Occipital lobe (tissue), 3 donors: ENCODE measurements at places on chromosomes 13 and 19. TPM values are rescaled to one million over a fixed set of nuclear protein-coding genes. Genes with fewer than 3 reads are reported as not detected.
A peak's percentile ranks its signal among the peaks of the same experiment; 100 is the strongest.

- DNase-seq, result peak; percentile 21
These were observed 91.4 kb upstream of the CACNA1A start for GRCh38 chr19:13597640-13598039.

COL4A1 gene
- total RNA-seq, result 67.8 TPM

GRCh38 chr19:45766869-45767346 is 2.1 kb downstream of the SIX5 start:
- DNase-seq, result no peak

DACH1 gene
- 3.6 TPM for total RNA-seq

CNFN gene
- not detected for total RNA-seq
